Eye (tissue), 1 donor: ENCODE measurements at places on chromosomes 5 and 9.

GRCh38 chr5:56733580-56733979, 81.8 kb upstream of the MAP3K1 start:
- DNase-seq: no peak

- no peak for DNase-seq
Observed at GRCh38 chr5:132459983-132460838, 30.4 kb downstream of the IRF1 start.

GRCh38 chr5:172410160-172410559, 44.2 kb downstream of the SH3PXD2B start:
- DNase-seq: no peak

GRCh38 chr9:113989714-113990569, 88.2 kb downstream of the AMBP start:
- no peak for DNase-seq

DNA sequence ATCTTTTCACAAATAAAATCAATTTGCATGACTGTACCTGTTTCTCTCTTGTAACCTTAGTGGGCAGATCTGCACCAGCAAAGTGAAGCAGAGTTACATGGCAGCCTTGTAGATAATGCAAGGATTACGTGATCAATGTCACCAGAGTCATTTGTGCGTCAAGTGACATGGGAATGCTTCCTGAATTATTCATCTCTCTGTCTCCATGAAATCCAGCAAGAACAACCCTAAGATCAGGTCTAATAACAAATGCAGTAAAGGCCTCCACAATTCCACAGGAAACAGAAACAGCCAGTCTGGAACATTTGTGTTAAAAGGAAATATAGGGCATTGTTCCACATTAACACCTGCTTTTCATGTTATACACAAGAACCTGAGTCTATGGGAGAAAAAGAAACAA, 7.8 kb downstream of the GZMA start:
- peak; percentile 79 for DNase-seq
